ENCODE measurements at places on chromosomes 7 and 10.

DNA sequence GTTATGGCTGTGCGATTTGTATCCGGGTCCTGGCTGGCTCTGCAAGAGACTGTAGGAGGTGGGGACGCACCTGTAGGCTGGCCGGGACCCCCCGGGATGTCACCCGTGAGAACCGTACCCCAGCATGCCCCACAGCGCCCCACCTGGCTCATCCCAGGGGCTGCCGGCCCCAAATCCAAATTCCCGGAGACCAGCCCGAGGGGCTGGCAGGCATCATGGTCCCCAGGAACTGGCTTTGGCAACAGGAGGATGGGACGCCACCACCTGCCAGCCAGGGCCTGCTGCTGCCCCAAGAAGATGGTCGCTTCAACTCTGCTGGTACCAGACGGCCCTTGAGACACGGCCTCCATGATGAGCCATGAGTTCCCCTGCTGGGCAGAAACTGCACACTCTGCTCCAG is 239.4 kb downstream of the ELFN1 start:
- DNase-seq, result no peak

DNA sequence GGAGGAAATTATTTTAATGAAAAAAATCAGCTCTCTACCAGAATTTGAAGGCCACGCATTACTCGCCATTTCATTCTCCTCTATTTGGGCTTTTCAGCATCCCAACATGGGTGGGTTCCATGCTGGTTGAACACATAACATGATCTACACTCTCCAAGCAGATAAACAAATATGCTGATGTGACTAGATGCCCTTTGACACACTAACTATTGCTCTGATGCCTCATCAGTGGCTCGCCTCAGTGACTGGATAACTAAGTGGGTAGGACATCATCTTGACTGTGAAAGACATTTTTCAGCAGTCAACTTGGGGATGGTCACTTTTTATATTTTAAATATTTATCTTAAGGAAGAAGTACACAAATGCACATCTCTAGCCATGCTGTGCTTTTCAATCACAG is 113.9 kb upstream of the LAMB4 start:
- DNase-seq, result no peak

DNA sequence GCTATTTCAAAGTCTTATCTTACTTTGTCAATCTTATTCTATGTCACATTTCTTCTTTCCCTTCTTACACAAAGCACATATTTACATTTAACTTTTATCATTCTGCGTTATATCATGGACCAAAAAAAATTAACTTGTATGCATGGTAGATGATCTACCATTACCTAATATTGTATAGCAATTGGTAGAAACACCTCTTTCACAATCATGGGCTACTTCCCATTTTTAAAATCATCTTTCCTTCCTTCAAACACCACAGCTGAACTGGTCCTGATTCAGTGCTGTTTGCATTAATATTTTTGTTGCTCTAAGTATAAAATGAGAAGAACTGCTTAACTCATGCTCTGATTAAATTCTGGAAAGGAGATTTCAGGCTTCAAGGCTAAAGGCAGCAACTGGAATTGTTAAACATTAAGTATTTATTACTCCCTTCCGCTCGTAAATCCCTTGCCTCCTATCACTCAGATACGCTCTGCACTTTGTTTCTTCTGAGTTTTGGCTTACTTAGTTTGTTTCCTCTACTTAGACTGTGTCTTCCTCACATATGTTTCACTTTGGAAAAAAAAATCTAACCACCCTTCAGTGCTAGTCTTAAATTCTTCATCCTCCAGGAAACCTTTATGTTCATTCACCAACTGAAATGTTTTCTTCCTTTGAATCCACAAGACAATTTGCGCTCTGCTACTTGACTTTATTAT is 901.4 kb downstream of the PCDH15 start:
- no peak for DNase-seq

GRCh38 chr10:113235508-113235907 is 285.5 kb downstream of the TCF7L2 start:
- no peak for DNase-seq

- DNase-seq, result no peak
These were observed 587.2 kb downstream of the SORCS1 start for GRCh38 chr10:106577266-106577665.

Measured in activated naive CD8-positive, alpha-beta T cell treated with anti-CD3 and anti-CD28 coated beads, Interleukin-2, amount 50 U/mL, for 24 hours (primary cell).